Panc1 (cell line): ENCODE measurements at places on chromosomes 1 and 21.

GRCh38 chr21:33682992-33683627 lies 40.8 kb downstream of the ITSN1 start:
- peak; percentile 30 for DNase-seq

- no peak for DNase-seq
Measured at GRCh38 chr1:97864615-97865014, 56.2 kb downstream of the DPYD start.

GRCh38 chr21:36282568-36283230 lies 37.3 kb upstream of the MORC3 start:
- DNase-seq: no peak

DNA sequence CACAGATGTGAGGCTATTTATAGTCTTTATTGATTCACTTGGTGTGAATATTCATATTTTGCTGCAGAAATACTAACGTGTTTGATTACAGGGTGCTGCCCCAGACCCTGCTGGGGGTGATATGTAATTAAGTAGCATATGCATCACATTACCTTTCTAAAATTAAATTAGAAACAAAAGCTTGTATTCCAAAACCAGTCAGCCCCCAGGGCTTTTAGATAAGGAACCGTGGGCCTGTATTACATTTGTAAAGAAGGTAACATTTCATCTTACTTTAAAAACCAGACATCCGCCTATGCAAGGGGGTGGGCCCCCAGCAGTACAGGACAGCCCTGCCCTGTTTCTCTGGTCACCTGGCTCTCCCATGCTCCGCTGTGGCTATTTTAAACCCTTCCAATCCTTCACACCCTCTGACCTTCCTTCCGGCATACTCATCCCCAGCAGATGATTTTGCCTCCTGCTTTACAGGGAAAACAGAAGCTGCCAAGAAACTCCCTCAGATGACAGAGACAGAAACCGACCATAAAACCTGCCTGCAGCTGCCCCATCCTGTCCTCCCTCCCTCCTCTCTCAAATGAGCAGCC lies 22.0 kb upstream of the KCNC4 start:
- DNase-seq: no peak

DNA sequence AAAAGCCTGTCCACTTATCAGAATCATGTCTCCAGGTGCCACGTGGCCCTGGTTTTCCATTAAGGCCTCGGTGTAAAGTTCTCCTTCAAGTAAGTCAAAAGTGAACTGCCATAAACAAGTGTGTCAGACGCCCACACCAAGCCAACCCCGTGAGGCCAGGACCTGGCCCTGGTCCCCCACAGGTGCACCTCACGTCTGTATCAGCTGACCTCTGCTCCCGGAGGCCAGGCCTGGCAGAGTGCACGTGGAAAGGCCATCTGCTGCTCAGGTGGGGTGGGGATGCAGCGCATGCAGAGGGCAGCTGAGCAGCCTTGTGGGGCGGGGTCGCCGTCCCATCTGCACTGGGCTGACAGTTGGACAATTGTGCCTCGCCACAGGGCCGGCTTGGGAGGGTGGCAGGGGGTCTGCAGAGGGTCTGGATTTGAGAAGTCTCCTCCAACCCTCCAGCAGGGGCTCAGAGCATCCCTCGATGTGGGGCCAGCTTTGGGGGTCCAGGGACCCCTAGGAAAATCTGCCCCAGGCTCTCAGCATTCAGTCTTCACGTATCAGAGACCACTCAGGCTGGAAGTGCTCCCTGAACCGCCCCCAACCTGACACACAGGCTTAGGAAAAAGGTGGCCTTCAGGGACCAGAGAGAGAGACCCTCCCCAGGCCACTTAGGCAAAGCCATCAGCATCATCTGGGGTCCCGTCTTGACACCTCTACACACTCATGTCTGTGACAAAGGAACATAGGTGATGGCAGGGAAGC lies 3.0 kb downstream of the SLC19A1 start:
- DNase-seq: no peak

DNA sequence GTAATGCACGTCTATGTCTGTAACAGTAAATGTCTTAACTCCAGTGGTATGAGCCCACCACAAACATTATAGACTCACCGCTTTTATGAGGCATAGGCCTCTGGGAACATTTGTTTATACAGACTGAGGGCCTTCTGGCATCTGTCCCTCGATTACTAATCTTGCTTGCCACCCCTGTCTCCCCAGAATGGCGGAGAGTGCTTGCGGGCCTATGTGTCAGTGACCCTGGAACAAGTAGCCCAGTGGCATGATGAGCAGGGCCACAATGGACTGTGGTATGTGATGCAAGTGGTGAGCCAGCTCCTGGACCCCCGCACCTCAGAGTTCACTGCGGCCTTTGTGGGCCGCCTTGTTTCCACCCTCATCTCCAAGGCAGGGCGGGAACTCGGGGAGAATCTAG lies 18.3 kb upstream of the SHISA4 start:
- DNase-seq: no peak

DNA sequence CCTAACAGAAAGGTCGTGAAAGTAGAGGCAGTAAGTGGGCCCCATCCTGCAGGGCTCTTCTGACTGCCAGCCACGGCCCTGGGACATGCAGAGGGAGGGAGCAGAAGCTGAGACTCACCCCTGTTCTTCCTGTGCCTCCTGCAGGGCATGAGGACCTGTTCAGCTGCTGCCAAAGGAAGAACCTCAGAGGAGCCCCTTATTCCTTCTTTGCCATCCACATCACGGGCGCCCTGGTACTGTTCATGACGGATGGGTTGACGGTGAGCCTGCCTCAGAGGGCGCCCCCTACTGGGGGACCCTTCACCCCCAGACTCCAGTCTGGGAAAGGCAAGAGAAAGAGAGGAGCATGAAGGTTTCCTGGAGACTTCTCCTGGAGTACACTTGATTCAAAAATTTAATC lies 47.1 kb downstream of the ELK4 start:
- no peak for DNase-seq

DNA sequence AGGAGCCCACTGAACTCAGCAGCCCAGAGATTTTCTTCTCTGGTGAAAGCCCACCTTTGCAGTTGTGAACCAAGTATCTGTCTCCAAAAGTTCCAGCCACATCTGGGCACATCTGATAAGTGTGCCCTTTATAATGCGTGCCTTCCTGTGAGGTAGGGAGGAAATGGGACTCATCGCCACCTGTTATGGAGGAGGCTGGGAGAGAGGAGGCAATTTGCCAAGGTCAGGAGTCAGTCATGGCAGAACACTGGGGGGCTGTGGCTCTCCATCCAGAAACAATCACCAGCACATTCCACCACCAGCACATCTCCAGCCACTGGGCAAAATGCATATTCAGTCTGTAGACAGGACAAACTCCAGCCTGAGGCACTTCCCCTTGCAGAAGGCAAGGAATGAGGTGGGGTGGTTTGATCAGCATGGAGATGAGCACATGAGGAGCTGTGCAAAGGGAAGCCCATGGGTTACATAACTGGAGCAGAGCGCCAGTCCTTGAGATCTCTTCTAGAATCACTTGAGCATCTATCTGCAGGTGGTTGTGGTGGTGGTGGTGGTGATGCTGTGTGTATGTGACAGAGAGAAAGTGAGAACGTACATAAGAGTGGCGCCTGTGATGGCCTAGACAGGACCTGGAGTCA lies 15.0 kb upstream of the LEMD1 start:
- no peak for DNase-seq

DNA sequence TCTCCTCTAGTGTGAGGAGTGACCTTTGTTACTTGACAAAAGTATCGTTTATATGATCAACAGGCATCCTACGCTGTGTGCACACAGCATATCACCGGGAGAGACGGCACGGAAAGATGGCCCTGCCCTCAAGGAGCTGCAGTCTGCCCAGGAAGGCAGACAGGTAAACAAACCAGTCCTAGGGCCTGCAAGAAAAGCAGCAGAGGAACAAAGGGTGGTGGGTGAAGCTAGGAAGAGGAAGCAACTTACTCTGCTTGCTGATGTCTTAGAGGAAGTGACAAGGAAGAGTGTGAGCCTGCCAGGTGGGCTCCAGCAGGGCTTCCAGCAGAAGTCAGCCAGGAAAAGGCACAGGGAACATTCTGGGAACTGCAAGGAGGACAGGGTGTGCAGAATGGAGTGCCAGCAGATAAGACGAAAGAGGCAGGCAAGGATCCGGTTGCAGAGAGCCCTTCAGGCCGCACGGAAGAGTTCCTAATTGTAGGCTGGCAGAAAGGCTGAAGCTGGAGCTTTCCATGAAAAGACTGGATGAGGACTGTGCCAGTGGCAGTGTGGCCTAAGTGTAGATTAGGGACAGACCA lies 106.7 kb downstream of the SLC45A1 start:
- DNase-seq: no peak

GRCh38 chr1:39385067-39385988 lies 106.1 kb upstream of the BMP8A start:
- no peak for DNase-seq
